ENCODE measurements at places on chromosomes 7 and 10.
A peak's percentile ranks its signal among the peaks of the same experiment; 100 is the strongest.

DNA sequence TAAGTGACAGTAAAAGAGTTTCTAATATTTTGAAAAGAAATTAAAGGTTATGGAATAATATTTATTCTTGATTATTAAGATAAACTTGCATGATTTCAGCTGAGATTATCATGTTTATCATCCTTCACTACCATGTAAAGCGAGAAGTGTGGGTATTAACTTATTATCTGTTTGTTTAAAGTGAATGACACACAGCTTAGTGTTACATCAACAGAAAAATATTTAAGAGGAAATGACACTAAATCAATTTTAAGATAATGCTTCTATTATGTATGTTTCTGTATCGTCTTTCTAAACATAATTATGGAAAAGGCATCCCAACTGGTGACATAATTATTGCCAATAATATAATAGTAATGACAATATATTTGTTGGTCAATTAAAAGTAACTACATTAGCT, 213.1 kb downstream of the PCDH15 start:
- no peak for DNase-seq

DNA sequence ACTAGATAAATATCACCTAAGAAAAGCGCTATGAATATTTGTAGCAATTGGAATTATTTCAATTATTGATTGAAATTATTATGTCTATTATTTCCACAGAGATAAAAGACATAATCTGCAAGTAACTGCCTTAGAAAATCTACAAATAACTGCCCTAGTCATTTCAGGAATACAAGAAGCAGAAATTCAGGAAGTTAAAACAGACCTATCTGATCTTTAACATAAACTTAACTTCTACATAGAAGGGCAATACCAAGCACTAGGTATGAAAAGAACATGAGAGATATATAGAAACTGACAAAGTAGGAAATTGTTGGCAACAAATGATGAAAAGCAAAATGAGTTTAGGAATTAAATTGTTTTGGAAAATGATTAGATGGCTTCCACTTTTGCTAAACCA, 31.8 kb upstream of the AKR1B10 start:
- DNase-seq: no peak

- no peak for DNase-seq
Observed at GRCh38 chr7:13093160-13093559, 405.7 kb downstream of the ARL4A start.

- no peak for DNase-seq
Observed at GRCh38 chr10:20993830-20994527, 96.9 kb upstream of the NEBL start.

- no peak for DNase-seq
Observed at GRCh38 chr10:121566755-121567154, 31.5 kb downstream of the FGFR2 start.

DNA sequence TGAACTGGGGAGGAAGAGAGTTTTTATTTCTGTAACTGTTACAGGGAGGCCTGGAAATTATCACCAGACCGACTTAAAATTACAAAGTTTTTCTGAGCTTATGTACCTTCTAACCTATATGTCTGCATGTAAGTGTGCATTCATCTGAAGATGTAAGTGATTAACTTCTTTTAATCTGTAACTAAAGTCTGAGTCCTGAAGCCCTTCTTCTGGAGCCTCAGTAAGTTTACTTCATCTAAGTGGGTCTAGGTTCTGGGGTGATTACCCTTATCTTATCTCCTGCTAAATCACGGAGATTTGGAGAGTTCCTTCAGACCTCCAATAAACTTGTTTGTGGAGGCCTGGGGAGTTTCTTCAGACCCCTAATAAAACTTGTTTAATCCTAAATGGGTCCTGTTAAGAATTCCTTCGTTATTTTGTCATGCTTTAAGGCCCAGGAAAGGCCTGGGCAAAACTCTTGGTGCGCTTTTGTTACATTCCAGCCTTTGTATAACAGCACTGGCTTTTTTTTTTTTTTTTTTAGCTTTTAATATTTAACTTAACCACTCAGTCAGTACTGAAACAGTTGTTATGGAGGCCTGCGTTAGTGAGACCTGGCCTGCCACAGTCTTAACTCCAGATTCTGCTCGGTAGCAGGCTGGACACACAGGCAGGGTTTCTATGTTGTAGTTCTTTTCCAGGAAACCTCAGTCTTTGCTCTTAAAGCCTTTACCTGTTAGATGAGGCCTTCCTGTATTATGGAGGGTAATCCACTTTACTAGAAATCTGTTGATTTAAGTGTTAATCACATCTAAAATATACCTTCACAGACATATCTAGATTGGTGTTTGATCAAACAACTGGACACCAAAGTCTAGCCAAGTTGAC, 33.0 kb downstream of the TPST1 start:
- DNase-seq: no peak

- no peak for DNase-seq
Observed at GRCh38 chr7:102262546-102262945, 24.1 kb upstream of the SH2B2 start.

DNA sequence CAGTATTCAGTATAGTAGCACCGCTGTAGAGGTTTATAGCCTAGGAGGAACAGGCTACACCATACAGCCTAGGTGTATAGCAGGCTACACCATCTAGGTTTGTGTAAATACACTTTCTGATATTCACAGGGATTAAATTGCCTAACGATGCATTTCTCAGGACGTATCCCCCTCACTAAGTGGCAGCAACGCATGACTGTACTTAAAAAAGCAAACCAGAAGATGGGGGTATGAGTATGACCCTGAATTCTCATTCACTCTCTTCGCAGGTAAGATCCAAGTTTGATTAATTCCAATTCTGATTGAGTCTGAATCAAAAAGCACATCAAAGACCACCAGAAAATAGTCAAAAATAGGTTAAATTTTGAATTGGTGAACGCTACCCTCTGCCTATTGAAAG, 972 bp downstream of the ORC5 start:
- DNase-seq: no peak

DNA sequence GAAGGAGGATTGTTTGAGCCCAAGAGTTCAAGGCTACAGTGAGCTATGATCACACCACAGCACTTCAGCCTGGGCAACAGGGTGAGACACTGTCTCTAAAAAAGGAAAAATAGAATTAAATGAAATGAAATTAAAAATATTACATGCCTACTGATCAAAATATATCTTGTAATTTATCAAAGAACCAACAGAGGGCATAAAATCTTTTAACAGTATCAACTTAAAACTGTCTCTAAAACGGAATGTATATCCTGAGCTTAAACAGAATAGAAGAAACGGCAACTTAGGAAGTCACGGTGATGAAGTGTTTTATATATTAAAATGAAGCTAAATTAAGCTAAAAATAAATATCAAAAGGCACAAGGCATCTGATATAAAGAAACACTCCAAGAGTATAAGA, 78.8 kb downstream of the MTPAP start:
- DNase-seq: no peak

- peak; percentile 81 for DNase-seq
Observed at GRCh38 chr7:36659172-36659516, 65.2 kb downstream of the AOAH start.

GRCh38 chr10:109902992-109903947, 20.0 kb downstream of the XPNPEP1 start:
- no peak for DNase-seq

GRCh38 chr7:53504914-53505313, 469.5 kb downstream of the POM121L12 start:
- no peak for DNase-seq

DNA sequence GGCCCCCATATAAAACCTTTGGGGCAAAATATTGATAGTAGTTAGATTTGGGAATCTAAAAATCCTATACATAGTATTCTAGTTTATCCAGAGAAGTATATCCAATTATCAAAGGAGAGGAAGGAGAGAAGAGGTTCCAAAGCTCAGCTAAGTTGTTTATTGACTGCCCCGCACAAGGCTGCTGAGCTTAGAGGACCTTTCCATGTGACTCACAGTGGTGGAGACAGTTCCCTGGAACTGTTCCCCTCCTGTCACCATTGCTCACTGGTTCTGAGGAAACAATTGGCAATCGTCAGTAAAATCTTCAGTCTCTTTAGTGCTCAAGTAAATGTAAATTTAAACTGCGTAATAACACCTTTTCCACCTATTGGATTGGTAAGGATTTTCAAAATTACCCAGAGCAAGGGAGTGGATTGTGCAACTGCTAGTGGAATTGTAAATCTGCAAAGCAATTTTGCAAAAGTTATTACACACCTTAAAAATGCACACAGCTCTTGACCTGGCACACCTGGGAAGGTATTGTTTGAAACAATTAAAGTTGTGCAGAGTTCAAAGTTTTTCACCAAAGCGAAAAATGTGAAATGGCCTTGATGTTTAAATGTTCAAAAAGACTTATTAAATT, 63.1 kb downstream of the EEPD1 start:
- peak; percentile 75 for DNase-seq

Measured in suppressor macrophage treated with lipopolysaccharide for 1 hour (primary cell).